ENCODE measurements at places on chromosomes 11 and 22.

DNA sequence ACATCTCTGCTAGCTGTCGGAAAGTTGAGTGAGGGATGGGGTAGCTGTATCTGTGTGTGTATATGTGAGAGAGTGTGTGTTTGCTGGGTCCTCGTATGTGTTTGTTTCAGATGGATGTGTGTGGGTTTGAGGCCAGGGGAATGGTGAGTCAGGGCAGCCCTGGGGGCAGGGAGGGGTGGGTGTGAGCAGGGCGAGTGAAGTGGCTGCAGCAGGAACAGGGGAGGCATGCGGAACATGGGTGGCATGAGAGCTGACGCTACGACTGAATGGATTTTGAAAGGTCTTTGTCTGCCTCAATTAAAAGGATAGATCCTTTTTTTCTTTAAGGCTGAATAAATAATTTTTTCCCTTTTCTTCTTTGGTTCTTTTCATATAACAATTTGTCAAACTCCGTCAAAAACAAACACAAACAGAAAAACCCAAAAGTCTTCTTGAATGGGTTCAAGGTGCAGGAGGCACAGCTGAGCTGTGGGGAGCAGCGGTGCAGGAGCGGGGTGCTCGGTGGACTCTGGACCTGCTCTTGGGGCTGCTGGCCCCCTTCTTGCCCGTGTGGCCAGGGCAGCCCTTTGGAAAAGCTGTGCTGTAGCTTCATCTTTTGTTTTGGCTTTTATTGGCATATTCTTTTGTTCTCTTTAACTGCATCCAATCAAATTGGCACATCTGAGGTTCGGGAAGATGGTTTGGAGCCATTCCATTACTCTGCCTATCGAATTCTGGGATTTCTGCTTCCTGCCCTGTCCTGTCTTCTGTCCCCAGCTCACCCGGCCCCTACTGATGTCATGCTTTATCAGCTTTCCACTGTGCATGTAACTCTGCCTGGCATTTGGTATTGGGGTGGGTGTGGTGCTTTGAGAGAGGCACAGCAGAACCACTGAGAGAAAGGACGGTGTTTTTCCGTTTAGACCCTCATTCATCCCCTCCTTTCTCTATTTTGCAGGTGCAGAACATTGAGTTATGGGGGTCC is 80.1 kb downstream of the ADAMTS15 start:
- no peak for DNase-seq

DNA sequence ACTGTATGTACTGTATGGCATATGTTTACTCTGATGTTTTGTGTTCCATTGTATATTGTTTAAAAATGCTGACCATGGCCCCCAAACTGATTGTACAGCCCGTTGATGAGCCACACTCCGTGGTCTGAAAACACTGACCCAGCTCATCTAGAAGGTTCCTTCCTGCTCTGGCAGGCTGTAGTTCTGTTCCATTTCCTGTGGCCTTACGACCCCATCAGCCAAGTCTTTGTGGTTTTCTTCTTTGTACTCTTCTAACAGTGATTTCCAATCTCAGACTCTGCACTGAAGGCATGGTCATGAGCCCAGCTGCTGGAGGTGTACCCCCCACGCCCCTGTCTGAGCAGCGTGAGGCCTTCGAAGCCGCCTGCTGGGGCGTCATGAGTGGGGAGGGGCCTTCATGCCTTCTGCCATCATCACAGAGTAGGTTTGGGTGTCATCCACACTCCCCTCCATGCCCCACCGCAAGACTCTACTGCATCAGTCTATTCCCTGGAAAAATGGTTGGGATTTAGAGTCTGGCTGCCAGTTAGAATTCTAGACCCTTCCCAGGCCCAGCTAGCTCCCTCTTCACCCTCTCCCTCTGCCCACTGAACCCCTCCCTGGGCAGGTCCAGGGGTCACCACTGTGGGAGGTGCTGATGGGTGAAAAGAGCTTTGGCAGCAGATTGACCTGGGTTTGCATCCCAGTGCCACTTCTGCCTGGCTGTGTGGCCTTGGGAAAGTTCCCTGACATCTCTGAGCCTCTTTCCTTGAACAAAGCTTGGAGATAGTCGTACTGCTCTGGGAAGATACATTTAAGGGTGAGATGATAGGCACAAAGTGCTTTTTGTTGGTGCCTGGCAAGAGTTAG is 11.3 kb upstream of the C11orf96 start:
- no peak for DNase-seq

DNA sequence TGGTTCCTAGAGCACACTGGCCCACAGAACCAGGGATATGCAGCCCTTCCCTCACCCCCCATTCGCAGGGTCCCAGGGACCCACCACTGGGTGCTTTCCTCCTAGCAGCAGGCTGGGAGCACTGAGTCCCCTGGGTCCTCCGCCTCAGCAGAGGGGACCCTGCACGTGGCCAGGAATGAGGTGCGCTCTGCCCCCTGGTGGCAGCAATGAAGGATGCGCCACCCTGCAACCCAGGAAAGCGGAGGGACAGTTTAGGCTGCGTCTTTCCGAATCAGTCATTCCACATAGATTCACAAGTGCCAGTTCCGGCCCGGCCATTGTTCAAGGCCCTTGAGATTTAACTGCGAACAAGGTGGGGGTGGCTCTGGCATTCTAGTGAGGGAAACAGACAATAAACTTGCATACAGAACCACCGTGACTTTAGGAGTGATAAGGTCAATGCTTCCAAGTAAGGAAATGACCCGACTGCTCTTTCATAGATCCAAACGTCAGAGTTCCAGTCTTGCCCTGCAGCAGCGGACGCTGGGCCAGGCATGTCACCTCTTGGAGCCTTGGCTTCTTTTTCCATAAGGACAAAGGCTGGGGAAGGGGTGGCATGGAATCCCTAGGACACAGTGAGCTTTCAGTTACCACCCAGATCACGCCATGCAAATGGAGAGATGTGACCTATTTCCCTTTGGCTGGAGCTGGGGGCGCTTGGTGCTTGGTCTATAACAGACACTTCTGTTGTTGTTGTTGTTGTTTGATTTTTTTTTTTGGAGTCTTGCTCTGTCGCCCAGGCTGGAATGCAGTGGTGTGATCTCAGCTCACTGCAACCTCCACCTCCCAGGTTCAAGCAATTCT is 7.7 kb downstream of the RIN1 start:
- peak; percentile 69 for DNase-seq

DNA sequence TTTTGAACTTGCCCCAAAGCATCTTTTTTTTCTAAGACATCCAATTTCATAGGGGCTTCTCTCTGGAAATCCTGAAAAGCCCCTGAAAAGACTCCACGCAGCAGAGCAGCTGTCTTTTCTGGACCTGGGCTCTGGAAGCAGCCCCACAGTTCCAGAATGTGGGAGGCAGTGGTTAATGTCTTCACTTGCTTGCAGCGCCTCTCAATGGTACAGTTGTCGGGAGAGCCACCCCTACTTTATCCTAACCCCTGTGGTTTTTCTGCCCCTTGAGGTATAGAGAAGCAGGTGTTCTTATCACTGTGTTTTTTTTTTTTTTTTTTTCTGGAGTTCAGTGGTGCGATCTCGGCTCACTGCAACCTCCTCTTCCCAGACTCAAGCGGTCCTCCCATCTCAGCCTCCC is 83.4 kb upstream of the SORL1-AS1 start:
- no peak for DNase-seq

- DNase-seq = no peak
These were observed 32.7 kb downstream of the CD6 start for GRCh38 chr11:61004180-61004611.

GRCh38 chr11:94958121-94958696 is 15.1 kb downstream of the CWC15 start:
- no peak for DNase-seq

DNA sequence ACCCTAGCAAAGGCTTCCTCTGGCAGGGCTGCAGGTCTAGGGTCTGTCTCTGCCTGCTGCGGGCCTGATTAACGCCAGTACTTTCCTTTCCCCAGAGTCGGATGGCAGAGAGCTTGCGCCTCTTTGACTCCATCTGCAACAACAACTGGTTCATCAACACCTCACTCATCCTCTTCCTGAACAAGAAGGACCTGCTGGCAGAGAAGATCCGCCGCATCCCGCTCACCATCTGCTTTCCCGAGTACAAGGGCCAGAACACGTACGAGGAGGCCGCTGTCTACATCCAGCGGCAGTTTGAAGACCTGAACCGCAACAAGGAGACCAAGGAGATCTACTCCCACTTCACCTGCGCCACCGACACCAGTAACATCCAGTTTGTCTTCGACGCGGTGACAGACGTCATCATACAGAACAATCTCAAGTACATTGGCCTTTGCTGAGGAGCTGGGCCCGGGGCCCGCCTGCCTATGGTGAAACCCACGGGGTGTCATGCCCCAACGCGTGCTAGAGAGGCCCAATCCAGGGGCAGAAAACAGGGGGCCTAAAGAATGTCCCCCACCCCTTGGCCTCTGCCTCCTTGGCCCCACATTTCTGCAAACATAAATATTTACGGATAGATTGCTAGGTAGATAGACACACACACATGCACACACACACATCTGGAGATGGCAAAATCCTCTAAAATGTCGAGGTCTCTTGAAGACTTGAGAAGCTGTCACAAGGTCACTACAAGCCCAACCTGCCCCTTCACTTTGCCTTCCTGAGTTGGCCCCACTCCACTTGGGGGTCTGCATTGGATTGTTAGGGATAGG is 18.6 kb downstream of the RSPH14 start:
- no peak for DNase-seq

DNA sequence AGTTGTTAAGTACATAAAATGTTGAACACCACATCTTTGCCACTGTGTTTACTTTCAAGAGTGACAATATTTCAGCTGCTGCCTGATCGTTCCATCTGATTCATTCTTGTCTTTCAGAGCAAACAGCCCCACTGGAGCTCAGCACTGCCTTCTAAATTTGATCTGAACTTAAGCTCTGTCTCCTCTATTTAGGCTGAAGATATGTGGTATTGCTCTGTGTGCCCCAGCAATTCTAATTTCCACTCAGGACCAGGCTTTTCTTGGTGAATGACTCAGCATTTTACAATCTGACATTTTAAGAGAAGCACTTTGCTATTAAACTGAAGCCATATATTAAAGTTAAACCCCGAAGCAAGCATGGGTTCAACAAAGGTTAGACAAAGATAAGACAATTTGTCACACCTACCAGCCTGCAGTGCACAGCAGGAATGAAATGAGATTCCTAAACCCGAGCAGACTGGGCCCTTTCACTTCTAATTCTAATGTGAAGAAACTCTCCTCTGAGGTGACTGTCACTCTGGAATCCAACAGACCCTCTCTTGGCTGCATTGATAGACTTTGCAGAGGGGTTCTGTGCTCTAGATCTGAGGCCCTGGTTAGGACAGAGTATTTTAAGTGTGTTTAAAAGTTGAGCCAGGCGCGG is 41.7 kb upstream of the PLET1 start:
- DNase-seq = no peak

DNA sequence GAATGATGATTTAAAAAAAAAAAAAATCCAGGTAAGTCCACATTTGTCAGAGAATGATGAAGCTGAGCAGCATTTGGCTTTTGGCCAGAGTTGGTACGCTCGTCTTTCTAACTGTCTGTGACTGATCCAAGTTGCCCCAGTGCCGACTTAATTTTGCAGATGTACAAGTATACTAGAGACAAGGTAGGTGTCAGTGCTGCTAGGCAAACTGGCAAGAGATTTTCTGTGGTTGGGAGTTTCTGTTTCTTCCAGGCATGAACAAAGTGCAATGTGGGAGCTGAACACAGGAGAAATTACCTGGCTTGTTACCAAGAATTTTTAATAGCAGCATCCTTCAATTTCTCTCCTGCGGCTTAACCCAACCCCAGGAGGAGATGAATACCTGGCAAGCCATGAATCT is 307.7 kb downstream of the BUD13 start:
- DNase-seq = no peak

GRCh38 chr22:24141586-24141985 is 39.7 kb upstream of the SUSD2 start:
- no peak for DNase-seq

- no peak for DNase-seq
These were observed 257.8 kb upstream of the B3GAT1 start for GRCh38 chr11:134669796-134670195.

DNA sequence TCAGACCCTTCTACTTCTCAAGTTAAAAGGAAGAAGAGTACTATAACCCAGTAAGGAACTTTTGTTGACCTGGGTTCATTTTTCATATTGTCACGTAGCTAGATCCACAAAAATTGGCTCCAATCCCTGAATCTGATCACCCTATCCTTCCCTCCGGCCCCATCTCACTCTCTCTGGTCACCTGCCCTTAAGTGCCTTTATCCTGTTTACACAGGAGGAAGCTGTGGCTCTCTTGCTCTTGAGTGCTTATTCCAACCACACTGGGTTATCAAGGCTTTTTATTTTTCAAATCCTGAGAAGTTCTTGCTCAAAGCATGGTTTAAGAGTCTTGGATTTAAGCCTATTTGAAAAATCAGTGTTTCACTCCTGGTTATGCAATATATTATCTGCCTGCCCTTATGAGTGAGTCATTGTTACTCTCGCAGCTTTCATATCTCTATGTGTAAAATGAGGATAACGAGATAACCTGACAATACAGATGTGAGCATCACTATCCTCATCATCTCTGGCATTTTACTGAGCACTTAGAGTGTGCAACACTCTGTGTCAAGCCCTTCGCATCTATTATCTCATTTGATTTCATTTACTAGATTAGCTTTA is 293.9 kb downstream of the GUCY1A2 start:
- no peak for DNase-seq

GRCh38 chr11:80533463-80533862 is 1092.6 kb upstream of the TENM4 start:
- no peak for DNase-seq

GRCh38 chr11:133920109-133920990 is 36.4 kb downstream of the IGSF9B start:
- no peak for DNase-seq

- DNase-seq = no peak
These were observed 320 bp upstream of the PHLDA2 start for GRCh38 chr11:2929531-2929949.

DNA sequence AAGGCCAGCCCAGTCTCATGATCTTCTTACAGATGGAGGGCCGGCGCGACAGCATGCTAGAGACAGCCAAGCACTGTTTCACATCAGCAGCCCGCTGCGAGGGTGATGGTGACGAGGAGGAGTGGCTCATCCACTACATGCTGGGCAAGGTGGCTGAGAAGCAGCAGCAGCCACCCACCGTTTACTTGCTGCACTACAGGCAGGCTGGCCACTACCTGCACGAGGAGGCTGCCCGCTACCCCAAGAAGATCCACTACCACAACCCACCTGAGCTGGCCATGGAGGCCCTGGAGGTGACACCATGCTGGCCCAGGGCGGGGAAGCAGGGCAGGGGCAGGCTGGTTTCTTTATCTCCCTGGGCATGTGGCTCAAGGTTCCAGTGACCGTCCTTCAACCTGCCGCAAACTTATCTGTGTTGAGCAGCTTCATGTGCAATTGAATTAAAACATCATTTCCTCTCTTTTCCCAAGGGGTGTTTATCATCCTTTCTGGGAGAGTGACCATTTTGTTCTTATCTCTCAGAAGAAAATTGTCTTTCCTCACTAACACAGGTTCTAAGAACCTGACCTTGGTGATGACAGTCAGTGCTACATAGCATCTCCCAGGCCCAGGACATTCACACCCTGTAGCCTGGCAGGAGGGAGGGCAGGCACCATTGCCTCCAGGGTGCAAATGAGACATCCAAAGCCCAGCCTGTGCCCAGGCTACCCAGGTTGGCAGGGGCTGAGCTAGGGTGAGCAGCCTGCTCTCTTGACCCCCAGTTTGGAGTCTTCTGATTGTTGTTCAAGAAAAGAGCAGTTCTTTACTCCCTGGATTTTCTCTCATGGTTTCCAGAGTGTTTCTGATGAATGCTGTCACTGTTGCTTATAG is 80.7 kb downstream of the CABIN1 start:
- no peak for DNase-seq

- no peak for DNase-seq
These were observed 600.4 kb upstream of the CADM1 start for GRCh38 chr11:116104498-116105174.
